ENCODE measurements at places on chromosomes 11 and 22.
A peak's percentile ranks its signal among the peaks of the same experiment; 100 is the strongest.

- no peak for DNase-seq
Observed at GRCh38 chr22:41290262-41291221, 4.6 kb upstream of the RANGAP1 start.

DNA sequence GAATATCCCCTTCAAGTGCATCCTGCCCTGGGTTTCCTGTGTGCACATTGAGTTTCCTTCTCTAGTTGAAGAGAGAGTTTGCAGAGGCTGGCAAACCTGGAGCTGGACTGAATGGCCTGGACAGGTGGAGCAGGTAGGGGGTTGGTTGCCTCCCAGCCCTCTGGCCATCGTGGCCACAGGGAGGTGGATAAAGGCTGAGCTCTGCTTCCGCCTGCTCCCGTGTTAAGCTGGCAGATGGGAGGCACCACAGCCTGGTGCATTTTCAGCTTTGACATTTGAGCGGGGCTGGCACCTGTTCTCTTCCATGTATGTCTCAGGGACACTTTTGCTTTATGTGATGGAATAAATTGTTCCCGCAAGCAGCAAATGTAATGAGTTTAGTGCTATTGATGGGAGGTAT, 11.1 kb downstream of the MICAL2 start:
- DNase-seq = no peak

- peak; percentile 18 for DNase-seq
Observed at GRCh38 chr22:20424932-20425565, 12.6 kb downstream of the SCARF2 start.

DNA sequence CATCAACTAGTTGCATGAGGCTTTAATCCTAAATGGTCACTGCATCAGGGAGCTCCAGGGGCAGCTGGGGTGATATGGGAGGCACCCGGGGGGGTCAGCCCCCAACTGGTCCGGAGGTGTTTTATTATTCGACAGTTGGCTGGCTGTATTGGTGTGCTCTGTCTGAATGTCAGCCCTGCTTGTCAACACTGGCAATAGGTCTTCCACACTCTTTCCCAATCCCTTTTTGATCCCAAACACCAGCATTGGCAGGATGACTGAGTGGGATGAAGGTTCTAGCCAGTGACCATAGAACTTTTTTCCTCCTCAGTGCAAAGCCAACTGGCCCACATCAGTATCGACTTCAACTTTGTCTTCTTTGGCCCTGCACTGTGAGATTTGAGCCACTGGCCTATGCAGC, 8.9 kb upstream of the LDLRAD3 start:
- no peak for DNase-seq

DNA sequence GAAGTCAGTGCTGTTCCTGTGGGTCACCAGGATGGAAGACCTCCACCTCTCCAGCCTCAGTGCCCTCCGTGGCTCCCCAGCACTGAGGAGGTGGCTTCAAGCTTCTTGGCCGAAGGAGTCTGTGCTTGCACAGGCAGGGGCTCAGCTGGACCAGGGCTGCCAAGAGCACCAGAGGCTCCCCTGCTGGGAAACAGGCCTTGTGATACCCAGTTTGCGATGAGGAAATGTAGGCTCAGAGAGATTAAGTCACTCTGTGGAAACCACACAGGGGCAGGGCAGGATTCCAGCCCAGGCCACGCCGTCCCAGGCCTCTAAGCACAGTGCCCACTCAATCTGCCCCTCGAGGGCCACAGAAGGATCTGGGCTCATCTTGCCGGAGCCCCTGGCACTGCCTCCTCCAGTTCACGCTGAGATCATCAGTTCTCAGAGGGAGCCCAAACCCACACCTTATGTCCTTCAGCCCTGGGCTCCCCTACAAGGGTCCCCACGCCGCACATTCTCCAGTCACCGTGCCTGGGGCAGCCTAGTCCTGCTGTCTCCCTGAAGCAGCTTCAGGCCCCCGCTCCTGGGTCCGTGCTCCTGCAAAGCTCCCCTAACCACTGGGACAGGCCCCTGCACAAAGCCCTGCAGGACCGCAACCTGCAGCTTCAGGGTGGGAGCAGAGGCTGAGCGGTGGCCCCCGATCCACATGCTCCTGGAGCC, 21.6 kb downstream of the ANO1 start:
- DNase-seq = no peak

- no peak for DNase-seq
Observed at GRCh38 chr22:25555586-25555985, 8.9 kb upstream of the GRK3 start.

- no peak for DNase-seq
Observed at GRCh38 chr11:41382927-41383326, 76.5 kb downstream of the LRRC4C start.

DNA sequence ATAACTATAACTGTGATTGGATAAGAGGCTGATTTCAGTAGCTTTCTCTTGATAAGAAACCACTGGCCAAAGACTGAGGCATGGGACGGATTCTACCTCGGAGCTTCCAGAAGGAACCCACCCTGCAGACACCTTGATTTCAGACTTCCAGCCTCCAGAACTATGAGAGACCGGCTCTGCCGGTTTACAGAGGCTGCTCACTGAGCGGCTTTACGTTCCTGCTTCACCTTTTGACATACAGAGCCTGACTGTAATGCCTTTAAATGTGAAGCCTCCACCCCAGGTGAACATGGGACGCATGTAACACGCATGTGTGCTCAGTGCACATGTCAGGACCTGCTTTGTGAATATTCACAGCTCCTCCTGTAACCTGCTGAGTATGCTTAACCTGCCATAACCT, 361.5 kb downstream of the CTTN start:
- DNase-seq = no peak

GRCh38 chr11:106276859-106277436, 199.5 kb downstream of the AASDHPPT start:
- DNase-seq = no peak

DNA sequence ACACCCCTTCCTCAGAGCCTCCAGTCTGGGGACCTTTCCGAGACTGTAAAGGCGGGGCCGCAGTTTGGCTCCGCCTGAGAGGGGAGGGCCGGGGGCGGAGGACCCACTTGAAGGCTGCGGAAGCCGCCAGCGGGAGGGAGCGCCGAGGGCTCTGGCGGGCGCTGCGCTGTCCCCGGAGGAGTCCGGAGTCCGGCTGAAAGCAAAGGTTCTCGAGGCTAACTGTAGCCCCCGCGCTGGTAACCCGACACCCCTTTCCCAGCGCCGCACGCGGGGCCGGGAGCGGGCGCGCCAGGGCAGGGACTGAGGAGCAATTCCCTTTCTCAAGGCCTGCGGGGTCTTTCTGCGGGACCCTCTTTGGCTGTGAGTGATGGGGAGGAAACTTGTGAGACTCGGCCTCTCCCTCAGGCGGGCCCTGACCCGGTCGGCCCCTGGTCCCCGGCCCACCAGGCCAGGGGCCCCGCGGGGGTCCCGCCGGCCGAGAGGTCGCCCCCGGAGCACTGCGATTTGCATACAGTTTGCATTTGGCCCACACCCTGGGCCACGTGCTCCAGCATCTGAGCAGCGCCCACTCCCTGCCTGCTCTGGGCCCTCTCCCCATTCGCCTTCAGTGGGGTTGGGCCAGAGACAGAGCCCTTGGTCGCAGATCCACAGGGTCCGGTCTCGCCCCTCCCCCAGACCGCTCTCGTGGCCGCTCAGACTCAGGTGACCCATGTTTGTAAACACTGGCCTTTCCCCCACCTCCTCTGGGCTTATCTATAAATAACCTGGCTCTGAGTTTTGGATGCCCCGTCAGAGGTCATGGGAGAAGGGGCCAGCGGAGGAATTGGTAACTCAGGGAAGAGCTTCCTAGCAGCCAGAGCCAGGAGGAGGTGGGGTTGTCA, 519 bp upstream of the ART5 start:
- DNase-seq = no peak

GRCh38 chr11:57263351-57263750, 26.3 kb upstream of the APLNR start:
- no peak for DNase-seq

GRCh38 chr11:124446916-124447315, 1.4 kb upstream of the OR8B8 start:
- DNase-seq = no peak

DNA sequence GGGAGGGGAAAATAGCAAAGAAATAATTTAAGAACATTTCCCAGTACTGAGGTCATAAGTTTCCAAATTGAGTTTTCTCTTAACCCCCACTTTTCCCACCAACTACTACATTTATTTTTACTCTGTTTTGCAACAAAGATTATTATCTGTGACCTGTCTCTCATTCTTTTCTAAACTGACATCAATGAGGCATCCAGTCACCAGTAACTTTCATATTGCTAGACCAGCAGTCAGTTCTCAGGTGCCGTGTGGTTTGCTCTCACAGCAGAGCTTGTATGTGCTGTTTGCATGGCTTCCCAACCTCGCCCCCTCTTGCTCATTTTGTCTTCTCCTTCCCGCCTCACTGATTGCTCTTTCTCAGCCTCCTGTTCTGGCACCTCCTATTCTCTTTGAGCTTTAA, 1091.3 kb downstream of the TBC1D22A start:
- DNase-seq = no peak

- DNase-seq = no peak
Observed at GRCh38 chr22:39215070-39215396, 29.7 kb downstream of the PDGFB start.

DNA sequence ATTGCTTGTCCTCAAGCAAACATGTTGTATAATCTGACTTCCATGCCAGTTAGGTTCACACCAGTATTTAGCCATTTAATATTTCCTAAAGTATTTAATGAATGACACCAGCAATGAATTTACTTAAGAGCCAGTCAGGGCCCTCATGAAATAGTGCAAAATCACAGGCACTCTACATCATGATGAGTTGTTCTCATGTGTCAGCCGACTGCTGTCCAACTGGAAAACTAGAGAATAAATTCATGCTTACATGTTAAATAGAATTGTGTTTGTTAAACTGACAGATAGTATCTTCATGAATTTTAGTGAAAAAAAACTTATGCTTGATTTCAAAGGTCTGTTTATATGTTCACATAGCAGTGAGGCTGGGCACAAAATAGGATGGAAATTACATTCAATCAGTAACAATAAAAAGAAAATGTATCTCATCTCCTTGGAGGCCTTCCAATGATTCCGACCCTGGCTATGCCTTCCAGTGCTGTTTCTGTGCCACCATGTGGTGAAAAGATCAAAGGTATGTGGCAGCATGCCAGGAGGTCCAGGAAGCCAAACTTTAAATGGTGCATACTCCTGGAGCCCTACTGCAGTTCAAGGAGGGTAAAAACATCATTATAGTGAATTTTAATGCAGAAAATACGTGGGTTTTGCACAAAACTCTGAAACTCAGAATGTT, 45.2 kb downstream of the CTSC start:
- DNase-seq = no peak

- DNase-seq = no peak
Observed at GRCh38 chr11:112558691-112559090, 298.0 kb upstream of the PLET1 start.

- no peak for DNase-seq
Observed at GRCh38 chr11:47553406-47553743, 443 bp upstream of the CELF1 start.

DNA sequence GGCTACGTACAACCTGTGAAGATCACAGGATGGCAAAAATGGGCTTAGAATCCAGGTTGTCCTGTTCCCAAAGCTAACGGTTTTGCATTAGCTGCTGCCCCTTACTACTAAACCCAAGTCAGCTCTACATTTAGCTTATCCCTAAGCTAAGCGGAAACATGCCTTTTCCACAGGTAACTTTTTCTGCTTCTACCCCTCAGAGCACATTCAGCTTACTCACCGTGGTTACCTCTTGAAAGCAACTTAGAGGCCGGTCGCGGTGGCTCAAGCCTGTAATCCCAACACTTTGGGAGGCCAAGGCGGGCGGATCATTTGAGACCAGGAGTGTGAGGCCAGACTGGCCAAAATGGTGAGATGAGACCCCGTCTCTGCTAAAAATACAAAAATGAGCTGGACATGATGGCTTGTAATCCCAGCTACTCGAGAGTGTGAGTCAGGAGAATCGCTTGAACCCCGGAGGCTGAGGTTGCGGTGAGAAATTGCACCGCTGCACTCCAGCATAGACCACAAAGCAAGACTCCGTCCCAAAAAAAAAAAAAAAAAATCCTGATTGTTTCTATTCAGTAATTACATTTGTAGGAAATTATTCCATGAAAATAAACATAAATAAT, 790 bp upstream of the TMEM41B start:
- no peak for DNase-seq

GRCh38 chr11:119339589-119340334, 921 bp downstream of the C1QTNF5 start:
- DNase-seq = peak; percentile 73

GRCh38 chr11:3808861-3809623, 682 bp downstream of the PGAP2 start:
- no peak for DNase-seq

- no peak for DNase-seq
Observed at GRCh38 chr11:17588721-17589120, 41.7 kb downstream of the OTOG start.

DNA sequence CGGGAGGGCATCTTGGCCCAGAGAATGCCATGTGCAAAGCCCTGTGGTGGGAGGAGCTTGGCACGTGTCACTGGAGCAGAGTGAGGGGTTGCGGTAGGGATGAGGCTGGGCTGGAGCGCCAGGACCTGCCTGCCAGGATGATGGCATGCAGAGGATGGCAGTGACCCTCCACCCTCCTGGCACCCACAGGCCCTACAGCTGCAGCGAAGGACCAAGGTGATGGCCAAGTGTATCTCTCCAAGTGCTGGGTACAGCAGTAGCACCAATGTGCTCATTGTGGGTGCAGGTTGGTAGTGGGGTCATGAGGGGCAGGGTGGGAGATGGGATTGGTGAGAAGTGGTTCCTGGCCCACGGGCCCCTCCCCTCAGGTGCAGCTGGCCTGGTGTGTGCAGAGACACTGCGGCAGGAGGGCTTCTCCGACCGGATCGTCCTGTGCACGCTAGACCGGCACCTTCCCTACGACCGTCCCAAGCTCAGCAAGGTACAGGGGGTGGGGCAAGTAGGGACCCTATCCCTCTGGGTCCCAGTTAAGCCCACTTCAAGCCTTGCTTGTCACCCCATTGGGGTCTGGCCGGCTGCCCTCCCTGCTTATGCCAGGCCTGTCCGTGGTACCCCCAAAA, 7.4 kb downstream of the AIFM3 start:
- no peak for DNase-seq

DNA sequence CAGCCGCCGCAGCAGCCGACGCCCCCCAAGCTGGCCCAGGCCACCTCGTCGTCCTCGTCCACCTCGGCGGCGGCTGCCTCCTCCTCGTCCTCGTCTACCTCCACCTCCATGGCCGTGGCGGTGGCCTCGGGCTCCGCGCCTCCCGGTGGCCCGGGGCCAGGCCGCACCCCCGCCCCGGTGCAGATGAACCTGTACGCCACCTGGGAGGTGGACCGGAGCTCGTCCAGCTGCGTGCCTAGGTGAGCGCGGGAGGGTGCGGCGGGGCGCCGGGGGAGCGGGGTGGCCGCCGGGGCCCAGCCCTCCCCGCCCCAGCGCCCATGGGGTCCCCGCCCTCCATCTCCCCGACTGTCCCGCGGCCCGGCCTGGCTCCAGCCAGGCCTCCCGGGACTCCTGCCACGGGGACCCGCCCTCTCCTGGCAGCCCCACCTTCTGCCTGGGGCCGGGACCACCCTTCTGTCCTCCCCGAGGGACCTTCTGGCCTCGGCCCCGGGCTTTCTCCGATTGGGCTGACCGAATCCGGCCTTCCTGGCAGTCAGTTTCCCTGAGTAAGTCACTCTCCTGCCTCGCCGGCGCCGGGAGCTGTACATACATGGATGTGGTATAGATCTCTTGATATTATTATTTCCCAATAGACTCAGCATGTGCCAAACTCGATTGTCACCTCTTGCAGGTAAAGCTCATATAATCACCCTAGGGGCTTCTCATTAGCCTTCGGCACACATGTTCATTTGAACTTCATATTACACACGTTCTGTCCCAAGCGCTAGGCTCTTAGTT, 720 bp downstream of the PACS1 start:
- DNase-seq = peak; percentile 16
